ENCODE measurements at places on chromosomes 7 and 10. TPM values are rescaled to one million over a fixed set of nuclear protein-coding genes. Genes with fewer than 3 reads are reported as not detected.

SUN3 gene
- not detected for total RNA-seq

BTBD16 gene
- total RNA-seq = not detected

GRID1 gene
- 0.46 TPM for total RNA-seq

ASZ1 gene
- total RNA-seq = not detected

ANKRD30A gene
- not detected for total RNA-seq

PLEKHS1 gene
- total RNA-seq = not detected

PNLIPRP3 gene
- not detected for total RNA-seq

CADPS2 gene
- total RNA-seq = 18.3 TPM

PTPRZ1 gene
- 0.46 TPM for total RNA-seq

DDC gene
- not detected for total RNA-seq

CALU gene
- total RNA-seq = 1,126 TPM

EN2 gene
- not detected for total RNA-seq

CAMK2B gene
- total RNA-seq = 0.63 TPM

SH2D4B gene
- 0.07 TPM for total RNA-seq

CTTNBP2 gene
- total RNA-seq = 1.2 TPM

PKD2L1 gene
- total RNA-seq = not detected

CYP3A4 gene
- not detected for total RNA-seq

SEMA3E gene
- total RNA-seq = 0.13 TPM
